ENCODE measurements at places on chromosomes 5 and 9.

- DNase-seq: no peak
Measured at GRCh38 chr9:4983601-4984165, 1.4 kb upstream of the JAK2 start.

DNA sequence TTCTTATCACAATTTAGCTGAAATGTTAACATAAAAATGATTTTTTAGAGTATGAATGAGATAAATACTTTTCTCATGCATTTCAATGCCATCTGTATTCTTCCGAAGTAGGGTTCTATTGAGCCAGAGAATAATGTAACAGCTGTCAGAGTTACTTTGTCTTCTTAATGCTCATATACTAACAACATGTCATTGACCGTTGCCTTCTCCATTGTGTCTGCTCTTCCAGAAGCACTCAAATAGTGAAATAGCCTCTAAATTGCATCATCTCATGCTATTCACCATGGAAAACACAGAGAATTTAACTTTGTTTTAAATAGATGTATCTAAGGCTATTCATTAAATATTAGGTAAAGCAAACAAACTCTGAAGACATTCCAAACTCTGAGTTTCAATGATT, 1875.9 kb upstream of the CDH9 start:
- no peak for DNase-seq

GRCh38 chr9:75636427-75637045, 253.9 kb upstream of the PCSK5 start:
- DNase-seq: no peak

DNA sequence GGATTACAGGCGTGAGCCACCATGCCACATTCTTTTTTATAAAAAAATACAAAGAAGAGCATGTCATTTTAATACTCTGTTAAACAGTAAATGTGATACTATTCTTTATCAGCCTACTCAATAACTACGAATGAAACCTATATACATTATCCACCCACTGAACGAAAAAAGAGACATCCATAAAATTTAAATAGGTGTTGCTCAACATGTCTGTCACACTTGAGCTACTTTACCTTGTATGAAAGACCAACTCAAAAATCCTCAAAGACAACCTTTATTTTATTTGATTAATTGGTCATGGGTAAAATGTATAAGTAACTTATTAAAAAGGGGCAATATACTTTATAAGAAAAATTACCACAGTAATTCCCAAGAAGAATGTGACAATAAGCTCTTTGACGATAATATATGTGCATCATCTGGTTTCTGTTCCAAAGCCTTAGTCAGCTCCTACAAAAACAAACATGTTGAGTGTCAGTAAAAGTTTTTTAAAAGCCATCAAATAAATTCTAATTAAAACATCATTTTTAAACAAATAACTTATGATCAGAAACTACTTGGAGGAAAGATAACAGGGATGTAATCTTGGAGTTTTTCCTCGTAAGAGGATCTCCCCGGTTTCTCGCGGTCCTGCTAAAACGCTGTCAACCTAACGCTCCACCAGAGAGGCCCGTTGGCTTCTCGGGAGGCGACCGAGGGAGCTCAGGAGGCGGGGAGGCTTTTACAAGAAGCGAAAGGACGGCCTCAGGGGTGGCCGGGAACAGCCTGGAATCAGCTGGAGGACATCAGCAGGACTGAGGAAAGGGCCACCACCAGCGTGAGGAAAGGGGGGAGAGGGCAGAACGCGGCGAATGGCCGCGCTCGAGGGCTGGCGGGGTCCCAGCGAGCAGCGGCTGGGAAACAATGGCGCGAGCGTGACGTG, 13.5 kb upstream of the ANKRD18B start:
- no peak for DNase-seq

GRCh38 chr9:18487611-18488010, 13.7 kb downstream of the ADAMTSL1 start:
- DNase-seq: no peak

- DNase-seq: no peak
Measured at GRCh38 chr9:101247297-101247696, 137.5 kb downstream of the BAAT start.

GRCh38 chr5:143233031-143233430, 170.5 kb downstream of the NR3C1 start:
- no peak for DNase-seq

DNA sequence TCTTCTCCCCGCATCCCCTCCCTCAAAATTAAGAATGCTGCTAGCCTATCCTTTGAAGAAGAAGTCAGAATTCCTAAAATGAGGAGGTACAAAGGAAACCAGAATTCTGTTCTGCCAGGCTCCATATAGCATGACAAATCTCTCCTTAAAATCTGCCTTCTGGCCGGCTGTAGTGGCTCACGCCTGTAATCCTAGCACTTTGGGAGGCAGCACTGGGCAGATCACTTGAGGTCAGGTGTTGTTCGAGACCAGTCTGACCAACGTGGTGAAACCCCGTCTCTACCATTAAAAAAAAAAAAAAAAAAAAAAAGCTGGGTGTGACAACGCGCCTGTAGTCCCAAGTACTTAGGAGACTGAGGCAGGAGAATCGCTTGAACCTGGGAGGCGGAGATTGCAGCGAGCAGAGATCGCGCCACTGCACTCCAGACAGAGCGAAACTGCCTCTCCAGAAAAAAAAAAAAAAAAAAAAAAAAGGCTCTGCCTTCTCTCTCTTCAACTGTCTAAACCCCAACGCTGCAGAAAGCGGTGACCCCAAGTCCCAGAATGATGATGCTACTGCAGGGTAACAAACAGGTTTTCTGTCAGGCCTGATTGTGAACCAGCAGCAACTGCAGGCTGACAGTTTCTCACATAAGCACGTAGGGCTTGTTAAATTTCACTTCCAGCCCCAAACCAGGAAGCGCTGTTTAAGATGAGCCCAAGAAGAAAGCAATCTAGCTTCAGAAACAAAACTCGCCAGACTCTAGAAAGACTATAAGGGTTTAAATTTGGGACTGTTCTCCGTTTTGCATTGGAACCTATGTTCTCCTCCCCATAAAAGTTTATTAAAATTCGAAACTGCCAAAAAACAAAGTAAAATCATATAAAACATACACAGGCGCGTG, 963 bp upstream of the CAST start:
- DNase-seq: peak; percentile 50

- peak; percentile 7 for DNase-seq
Measured at GRCh38 chr5:124866355-124867136, 120.1 kb upstream of the ZNF608 start.

GRCh38 chr5:122858451-122858850, 13.0 kb downstream of the SNX24 start:
- DNase-seq: peak; percentile 63

DNA sequence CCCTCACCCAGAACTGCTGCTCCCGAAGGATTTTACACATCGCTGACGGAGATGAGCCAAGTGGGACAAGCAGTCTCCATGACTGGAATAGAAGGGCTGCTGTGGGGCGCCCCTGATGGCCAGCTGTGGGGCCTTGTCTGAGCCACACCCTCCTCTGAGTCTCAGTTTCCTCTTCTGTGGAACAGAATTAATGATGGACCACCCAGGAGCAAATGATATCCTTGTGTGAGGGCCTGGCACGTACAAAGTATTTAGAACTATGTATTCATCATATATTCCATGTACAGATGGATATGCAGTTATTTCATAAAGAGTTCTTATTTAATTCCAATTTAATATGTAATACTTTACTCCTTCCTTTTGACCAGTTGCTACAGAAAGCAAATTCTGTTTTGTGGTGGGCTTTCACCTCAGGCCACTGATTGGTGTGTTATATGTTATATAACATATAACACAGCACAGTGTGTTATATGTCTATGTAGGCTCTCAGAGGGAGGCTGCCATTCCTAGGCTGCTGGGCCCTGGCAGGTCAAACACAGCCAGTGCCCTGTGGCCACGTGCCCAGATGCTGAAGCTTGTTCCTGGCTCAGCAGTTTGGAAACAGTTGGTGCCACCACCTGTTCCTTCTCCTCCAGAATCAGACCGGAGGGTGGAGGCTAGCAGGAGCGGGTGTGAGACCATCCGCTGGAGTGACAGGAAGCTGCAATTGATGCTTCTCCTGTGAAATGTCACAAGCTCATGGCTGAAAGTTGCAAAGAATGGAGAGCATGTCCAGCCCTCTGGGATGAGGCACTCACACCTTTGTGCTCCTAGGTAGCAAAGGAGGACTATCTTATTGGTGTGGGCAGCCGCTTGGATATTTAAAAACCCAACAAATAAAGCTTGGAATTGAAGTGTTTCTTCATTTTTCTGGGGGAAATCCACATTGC, 4.4 kb upstream of the FGD3 start:
- DNase-seq: no peak

GRCh38 chr9:31807574-31808256, 576.7 kb upstream of the ACO1 start:
- DNase-seq: no peak

- no peak for DNase-seq
Measured at GRCh38 chr5:124454081-124454480, 292.4 kb downstream of the ZNF608 start.

- DNase-seq: no peak
Measured at GRCh38 chr9:123120131-123120530, 86.7 kb downstream of the GPR21 start.

GRCh38 chr5:128196791-128197190, 113.2 kb downstream of the SLC12A2 start:
- no peak for DNase-seq

- DNase-seq: peak; percentile 81
Measured at GRCh38 chr5:136016945-136017530, 11.8 kb upstream of the TGFBI start.

GRCh38 chr9:93676310-93677047, 100.1 kb downstream of the PHF2 start:
- no peak for DNase-seq

GRCh38 chr9:92008041-92008440, 58.0 kb upstream of the ROR2 start:
- no peak for DNase-seq

GRCh38 chr5:90940227-90940995, 381.8 kb downstream of the ADGRV1 start:
- peak; percentile 51 for DNase-seq

- DNase-seq: no peak
Measured at GRCh38 chr5:81749192-81749560, 1.7 kb downstream of the SSBP2 start.

DNA sequence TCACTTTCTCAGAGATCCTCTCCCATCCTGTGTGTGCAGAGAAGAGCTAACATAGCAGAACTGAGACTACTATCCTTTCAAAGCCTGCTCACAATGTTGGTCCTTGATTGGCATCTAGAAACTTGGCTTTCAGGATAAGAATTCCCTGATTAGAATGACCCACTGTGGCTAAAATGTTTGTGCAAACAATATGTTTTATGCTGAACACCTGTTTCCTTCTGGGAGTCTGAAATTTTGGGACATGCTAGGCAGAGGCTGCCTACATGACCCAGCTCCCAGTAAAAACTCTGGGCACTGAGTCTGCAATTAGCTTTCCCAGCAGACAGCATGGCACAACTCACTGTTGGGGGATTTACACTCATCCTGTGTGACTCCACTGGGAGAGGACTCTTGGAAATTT, 78.9 kb downstream of the CFAP95 start:
- DNase-seq: no peak

DNA sequence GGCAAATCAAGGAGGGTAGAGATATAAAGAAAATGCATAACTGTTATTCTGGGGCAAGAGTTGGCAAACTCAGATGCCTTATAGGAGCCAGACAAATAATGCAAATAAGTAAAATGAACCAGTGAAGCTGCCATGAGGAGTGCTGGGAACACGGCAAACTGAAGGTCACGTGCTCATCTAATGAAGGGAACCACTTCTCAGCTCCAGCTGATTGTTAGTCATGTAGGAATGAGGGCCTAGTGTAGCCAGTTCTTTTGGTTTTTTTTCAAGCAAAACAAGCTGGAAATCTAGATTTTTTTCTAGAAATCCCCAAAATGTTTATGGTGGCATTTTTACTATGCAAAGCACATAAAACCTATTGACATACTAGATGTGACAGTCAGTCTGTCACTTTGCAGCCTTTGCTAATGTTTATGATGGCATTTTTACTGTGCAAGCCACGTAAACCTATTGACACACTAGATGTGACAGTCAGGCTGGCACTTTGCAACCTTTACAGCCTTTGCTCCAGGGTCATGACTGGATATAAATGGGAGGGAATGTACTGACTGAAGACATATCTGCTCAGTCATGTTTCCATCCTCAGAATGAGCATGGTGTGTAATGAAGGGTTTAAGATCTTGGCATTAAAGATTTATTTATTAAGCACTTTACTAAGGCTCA, 39.4 kb downstream of the RUSC2 start:
- no peak for DNase-seq
